ENCODE measurements at places on chromosomes 3 and 15.

GRCh38 chr15:96218623-96219455 is 111.7 kb upstream of the NR2F2 start:
- no peak for DNase-seq

DNA sequence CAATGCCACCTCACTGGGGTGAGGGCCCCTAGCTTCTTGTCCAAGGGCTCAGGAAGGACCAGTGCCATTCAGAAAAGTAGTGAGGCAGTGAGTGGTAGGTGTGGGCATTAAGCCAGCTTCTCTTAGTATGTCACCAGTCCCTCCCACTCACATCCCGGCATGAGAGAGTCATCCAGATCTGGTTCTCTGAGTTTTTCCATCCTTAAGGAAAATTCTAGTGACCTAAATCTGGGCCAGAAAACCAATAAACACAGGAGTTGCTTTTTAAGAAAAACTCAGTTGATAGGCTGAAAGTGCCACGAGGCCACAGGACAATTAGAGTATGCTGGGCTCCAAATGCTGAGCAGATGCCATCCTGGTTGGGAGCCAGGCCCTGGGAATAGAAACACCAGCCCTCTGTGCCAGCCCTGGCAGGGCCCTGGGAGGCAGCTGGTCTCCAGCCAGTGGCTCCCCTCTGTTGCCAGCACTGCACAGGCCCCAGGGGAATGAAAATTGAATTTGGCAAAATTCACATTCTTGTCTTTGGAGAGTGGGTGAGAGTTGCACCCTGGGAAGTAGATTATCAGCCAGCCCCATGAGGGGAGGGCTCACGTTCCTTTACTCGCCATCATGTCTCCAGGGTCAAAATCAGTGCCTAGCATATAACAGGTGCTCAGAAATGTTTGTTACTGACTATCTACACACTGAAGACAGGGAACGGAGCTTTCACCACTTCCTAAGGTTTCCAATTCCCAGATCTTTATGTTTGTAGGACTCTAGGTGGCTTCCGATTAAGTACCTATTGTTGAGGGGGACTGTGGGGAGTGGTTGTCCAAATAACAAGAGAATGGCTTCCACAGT is 52.8 kb downstream of the FAM43A start:
- no peak for DNase-seq

GRCh38 chr3:18345015-18345367 is 80.1 kb downstream of the SATB1 start:
- no peak for DNase-seq

GRCh38 chr3:177835008-177835407 is 637.7 kb upstream of the TBL1XR1 start:
- no peak for DNase-seq

DNA sequence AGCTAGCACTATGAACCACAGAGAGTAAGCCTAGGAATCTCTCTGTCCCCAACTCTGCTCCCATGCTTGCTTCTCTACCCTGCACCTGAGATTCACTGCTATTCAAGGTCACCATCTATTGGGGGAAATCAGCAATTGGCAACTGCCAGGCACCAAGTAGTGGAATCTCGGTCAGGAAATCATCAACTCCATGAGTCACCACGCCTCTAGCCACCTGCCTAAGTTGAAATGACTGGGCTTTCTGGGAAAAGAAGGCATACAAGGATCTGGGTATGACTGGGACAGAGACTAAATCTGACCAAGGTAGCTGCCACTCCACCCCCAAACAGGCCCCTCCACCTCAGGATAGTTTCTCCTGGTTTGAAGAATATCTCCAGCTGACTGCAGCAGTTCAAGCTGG is 464.1 kb upstream of the CBLB start:
- peak; percentile 34 for DNase-seq

- DNase-seq, result no peak
Observed at GRCh38 chr15:28923726-28924280, 38.0 kb downstream of the APBA2 start.

DNA sequence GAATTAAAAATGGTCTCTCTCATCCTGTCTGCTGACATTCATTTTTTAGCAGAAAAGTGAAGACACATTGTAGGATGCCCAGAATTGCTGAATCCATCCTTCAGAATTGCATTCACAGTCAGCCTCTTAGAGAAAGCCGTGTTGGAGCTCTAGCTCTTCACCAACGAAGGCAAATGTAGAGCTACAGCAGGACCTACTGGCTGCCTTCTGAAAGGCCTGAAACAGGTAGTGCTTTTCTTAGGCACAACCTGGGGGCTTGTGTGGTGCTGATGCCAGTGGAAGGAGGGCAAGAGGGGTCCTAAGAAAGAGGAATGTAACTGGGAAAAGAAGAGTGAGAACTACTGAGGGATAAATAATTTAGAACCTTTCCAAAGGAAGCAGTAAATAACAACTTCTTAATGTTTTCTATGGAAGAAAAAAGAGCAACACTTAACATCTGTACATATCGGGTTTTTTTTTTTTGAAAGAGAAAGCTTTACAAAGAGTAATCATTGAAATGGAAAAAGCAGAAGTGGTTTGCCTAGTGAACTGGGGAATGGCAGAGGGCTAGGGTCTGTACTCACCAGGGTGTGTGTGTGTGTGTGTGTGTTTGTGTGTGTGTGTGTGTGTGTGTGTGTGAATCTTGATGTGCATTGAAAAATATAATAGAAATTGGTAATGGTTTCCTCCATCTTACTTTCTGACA is 297.8 kb downstream of the SATB1 start:
- DNase-seq, result no peak

DNA sequence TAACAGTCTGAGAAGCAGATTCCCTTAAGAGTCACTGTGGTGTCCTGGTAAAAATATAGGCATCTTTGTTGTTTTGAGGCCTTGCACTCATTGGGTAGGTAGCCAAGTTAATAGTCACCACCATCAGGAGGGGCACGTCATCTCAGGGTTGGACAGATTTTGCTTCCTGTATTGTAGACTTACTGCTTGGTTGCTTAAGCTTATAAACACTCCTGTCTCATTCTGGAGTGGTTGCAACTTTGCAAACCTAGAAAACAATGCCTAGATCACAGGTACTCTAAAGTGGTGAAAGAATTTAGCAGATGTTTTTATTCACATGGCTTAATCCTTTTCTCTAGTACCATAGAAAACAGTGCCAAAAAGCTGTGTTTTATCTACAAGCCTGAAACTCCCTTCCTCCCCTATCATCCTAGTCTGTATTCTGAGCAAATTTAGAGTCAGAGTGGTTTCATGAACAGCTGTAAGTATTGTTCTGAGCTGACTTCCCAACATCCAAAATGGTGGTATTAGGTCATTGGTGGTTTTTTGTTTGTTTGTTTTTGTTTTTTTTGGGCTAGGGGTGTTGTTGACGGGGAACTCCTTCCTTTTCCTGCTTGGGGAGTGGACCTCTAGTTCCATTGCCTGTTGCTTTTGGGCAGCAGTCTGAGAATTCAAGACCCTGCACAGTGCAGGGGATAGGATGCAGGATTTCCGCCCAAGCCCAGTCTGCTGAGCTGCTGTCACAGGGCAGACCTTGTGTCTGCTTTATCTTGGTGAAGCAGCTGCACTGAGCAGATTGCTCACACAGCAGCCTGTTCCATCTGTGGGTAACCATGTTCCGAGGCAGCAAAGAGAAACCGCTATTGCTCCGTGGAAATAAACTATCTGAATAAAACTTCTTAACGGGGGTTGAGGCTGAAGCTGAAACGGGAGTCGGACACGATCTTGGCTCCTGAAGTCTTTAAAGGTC is 202.0 kb downstream of the AKAP13 start:
- no peak for DNase-seq
